Activated T-helper 9 cell treated with anti-CD3 and anti-CD28 coated beads, Interleukin-2, amount 50 U/mL, for 16 hours (primary cell): ENCODE measurements at places on chromosomes 5 and 9.

DNA sequence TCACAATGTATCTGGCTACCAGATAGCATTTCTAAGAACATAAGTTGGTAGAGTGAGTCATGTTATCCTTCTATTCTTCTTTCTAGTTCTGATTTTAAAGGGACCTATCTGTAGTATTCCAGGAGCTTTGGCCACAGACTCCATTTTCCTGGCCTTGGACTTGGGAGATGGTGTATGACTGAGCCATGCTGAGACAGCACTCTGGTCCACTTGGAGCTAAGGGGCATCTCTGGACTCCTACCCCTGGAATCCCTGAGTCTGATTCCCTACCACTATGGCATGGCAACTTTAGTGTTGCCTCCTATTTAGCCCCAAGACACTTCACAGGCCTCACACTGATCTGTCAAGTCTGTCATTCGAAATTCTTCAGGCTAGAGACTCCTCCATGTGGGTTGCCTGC, 58.8 kb downstream of the BAAT start:
- DNase-seq = no peak

DNA sequence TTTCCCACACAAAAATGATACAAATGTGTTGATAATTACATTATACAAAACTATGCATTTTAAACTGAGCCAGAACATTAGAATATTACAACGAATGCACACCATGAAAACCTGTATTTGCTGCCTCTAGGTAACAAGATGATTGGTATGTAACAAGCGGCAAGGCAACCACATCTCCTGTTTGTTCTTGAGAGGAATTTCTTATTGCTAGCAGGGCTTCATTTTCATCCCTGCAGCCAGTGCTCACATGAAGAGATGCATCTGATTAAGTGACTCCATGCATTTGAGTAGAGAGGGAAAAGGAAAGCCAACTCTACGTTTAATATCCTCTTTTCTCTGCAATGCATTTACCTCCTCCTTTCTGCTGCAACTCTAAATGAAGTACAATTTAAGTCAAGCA, 36.6 kb downstream of the FRMD3 start:
- DNase-seq = no peak

- no peak for DNase-seq
Measured at GRCh38 chr5:63928451-63928850, 33.8 kb downstream of the HTR1A start.

GRCh38 chr9:109063760-109064159, 50.5 kb upstream of the CTNNAL1 start:
- no peak for DNase-seq

- DNase-seq = no peak
Measured at GRCh38 chr5:83184534-83184933, 107.2 kb downstream of the XRCC4 start.

DNA sequence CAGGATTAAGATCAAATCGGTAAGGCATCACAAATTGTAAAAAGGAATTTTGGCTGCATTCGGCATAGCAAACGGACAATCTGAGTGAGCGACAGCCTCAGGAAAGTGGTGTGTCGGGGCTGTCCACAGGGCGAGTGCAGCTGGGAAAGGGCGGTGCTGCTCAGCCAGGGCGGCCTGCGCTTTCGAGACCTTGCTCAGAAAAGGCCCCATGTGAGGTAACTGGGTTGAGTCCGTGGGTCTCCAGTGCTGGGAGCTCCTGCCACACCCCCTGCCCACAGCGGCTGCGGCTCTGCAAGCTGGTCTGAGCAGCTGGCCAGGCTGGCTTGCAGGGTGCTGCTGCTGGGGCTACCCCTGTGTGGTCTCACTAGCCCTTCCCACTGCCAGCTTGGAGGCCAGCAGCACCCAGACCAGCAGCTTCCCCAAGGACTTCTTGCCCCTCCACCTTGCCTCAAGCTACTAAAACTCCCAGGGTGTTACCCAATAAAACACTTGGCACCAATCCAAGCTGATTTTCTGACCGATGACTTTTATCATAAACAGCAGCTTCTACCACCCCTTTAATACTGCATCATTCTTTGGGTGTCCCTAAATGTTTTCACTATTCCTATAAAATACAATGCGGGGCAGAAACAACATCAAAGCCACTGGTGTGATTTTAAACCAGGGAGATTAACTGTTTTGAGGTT, 6.2 kb downstream of the SURF2 start:
- DNase-seq = no peak

DNA sequence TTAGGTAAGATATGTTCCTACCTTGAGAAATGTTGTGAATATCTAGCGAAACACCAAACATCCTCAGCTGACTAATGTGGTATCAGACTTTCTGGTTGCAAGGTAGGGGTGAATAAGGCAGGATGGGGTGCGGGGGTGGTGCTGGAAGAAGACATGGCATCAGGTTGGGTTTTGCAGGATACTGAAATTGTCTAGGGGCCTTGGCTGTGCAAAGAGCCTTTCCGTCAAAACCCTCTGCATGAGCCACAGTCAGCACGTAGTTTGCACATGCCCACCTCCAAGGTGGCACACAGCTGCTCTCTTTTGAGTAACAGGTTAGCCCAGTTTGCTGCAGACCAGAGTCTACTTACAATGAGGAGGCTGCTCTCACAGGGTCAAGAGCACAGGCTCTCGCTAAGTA, 42.0 kb downstream of the SFXN1 start:
- peak; percentile 22 for DNase-seq

DNA sequence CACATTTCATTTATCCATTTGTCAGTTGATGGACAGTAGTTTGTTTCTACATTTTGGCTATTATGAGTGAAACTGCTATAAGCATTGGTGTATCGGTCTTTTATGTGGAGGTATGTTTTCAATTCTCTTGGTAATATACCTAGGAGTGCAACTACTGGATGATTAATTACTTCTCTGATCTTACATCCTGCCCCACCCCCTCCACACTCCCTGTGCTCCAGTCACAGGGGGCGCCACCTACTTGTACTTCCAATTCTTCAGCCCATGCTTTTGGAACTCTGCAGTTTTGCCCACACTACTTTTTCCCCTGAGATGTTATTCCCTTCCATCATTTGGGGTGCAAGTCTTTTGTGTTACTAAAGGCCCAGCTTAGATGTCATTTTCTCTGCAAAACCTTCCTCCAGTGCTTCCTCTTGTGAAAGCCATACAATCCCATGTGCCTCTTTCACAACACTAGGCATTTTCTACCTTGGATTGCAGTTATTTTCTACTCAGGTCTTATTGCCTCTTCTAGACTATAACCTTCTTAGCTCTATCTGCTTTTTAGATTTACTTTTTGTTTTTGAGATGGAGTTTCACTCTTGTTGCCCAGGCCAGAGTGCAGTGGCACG, 42.1 kb downstream of the SEC61B start:
- no peak for DNase-seq

- no peak for DNase-seq
Measured at GRCh38 chr5:89421035-89421434, 538.1 kb upstream of the MEF2C start.

DNA sequence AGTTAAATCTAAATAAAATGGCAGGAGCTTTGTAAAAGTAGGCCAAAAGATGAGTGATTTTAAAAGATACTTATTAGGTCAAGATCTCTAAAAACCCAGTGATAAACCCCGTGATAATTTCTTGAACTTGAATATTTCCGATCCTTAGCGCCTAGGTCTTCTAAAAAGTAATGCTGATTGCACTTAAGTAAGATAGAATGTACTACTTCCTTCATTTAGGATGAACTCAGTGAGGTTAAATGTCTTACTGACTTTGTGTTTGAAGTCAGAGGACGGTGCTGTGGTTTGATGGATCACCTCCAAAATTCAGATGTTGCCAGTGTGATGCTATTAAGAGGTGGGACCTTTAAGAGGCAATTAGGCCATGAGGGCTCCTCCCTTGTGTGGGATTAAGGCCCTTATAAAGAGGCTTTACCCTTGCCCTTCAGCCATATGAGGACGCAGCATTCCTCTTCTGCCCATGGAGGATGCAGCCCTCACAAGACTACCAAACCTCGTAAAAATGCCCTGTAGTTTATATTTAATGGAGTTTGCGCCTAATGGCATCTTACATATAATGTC, 130.1 kb downstream of the TRIO start:
- no peak for DNase-seq

DNA sequence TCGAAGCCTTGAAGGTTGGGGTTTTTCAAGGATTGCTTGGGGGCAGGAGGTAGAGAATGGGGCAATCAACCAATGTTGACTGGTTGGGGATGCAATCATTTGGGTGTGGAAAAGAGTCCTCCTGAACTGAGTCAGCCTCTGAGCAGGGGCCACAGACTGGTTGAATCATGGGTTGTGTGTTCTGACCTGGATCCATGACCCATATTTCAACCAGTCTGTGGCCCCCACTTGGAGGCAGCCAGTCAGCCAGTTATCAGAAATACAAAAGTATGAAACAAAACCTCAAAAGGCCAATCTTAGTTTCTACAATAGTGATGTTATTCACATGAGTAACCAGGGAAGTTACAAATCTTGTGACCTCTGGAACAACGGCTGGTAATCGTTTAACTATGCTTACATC, 81.4 kb upstream of the RANBP6 start:
- no peak for DNase-seq

DNA sequence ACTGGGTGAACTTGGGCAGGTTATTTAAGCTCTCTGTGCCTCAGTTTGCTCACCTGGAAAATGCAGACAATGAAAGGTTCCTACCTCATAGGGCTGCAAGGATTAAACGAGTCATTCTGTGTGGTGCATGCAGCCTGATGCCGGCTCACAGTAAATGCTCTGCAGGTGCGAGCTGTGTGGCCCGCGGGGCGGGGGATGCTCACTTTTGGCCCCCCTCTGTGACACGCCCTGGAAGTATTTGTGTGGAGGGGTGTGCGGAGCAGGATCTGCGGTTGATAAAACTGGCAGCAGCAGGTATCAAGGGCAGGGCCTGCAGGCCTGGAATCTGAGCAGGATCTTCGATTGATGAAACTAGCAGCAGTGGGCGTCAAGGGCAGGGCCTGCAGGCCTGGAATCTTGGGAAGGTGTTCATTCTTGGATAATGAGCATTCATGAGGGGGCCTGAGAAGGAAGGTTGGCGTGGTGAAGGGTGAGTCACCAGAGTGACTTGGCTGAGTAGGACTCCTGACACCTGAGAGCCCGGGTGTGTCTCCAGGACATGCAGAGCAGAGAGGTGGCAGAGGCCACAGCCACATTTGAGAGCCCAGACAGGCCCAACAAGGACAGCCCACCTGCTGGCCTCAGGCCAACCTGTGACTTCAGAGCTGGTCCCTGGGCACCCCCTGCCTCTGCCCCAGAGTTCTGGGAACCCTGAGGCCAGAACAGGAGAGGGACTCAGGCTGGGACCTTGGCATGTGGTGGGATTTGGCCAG, 11.9 kb downstream of the UNC5A start:
- no peak for DNase-seq

GRCh38 chr5:172802567-172803176, 31.4 kb upstream of the ERGIC1 start:
- DNase-seq = no peak

DNA sequence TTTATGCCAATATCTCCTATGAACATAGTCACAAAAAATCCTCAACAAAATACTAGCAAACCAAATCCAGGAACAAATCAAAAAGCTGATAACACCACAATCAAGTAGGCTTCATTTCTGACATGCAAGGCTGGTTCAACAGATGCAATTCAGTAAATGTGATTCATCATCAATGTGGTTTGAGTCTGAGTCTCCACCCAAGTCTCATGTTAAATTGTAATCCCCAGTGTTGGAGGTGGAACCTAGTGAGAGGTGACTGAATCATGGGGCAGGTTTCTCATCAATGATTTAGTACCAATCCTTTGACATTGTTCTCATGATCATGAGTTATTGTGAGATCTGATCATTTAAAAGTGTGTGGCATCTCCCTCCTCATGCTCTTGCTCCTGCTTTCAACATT, 1072.7 kb downstream of the NR2F1-AS1 start:
- no peak for DNase-seq

DNA sequence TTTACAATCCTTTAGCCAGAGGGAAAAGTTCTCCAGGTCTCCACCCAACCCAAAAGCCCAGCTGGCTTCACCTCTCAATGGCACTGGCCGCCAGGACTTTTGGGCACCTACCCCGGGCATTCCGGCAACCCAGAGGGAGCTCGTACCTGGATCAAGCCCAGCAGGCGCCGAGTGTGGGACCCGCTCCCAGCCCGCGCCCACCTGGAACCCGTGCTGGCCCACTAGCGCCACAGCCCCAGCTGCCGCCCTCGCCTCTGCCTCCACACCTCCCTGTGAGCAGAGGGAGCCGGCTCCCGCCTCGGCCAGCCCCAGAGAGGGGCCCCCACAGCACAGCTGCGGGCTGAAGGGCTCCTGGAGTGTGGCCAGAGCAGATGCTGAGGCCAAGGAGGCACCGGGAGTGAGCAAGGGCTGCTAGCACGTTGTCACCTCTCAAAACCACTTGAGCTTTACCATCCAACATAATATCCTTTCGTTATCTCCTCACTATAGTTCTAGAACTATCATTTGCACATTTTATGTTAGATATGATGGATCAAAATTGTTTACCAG, 69.7 kb downstream of the GCNT1 start:
- no peak for DNase-seq

DNA sequence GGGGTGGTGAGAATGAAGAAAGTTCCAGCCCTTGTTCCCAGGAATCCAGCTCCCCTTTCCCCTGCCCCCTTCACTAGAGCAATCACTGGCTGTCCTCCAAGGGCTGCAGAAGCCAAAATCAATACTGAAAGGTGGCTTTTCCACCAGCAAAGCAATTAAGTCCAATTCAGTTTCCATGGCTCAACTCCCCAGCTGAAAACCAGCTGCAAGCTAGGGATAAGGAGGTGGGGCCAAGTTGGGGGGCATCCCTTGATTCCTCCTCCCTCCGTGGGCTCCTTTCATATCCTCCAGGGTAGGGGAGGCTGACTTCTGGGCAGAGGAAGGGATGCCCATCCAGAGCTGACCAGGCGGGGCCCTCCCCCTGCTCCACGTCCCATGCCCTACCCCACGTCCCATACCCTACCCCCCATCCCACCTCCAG, 22.7 kb downstream of the CAMK2A start:
- DNase-seq = no peak

GRCh38 chr9:5917888-5918287, 27.2 kb downstream of the MLANA start:
- DNase-seq = no peak

- DNase-seq = no peak
Measured at GRCh38 chr5:36730537-36731216, 124.3 kb downstream of the SLC1A3 start.

GRCh38 chr5:30413540-30413939, 779.9 kb upstream of the CDH6 start:
- no peak for DNase-seq

DNA sequence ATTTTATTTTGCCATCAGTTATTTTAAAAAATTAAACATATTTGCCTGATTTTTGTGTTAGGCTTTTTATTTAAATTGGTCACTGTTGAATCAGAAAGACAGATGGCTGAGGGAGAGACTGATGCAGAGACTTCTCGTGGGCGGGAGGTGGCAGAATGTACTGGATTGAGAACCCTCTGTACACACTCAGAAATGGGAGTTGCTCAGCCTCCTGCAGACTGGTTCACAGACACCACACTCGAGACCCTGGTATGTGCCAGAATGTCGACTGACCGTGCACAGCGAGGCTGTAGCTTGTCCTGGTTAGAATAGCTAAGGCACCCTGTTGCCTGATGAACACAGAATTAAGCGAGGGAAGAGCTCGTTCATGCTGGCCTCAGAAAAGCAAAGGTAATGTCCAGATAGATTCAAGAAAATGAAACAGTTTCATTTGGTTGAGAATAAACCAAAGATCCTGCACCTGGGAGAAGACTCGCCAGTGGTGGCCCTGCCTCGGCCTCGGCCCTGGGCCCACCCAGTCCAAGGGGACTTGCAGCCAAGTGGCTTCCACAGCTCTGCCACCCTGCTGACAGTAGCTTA, 71.3 kb upstream of the OTULINL start:
- no peak for DNase-seq

GRCh38 chr5:83751201-83751600, 30.5 kb upstream of the HAPLN1 start:
- no peak for DNase-seq
